ENCODE measurements at places on chromosomes 11 and 22.

DNA sequence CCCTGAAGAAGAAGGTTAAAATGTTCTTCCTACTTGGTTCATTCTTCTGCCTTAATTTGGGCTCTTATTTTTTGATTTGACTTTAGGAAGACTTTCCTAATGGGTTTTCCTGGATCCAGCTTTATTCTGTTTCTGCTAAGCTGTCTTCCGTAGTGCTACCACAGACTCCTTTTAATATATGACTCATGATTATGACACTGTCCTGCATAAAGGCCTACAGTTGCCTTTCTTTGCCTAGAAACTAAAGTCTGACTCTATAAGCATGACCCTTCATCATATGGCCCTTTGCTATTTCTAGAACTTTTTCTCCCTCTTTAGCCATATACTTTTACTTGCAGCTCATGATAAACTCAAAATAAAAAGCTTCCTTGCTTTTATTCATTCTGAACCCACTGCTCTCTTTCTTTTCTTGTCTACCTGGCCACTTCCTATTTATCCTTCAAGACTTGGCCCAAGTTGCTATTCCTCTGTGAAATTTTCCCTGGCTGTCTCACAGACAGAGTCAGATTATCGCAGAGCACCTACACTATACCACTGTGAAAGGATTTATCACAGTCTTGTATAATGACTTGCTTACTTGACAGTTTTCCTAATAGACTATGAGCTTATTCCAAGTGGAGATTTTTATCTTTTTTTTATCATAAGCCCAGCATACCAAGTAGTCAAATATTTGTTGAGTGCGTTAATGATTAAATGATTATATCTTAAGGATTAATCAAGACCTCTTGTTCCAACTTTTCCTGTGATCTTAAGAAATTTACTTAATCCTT lies 24.7 kb downstream of the TBCEL start:
- no peak for ATAC-seq

DNA sequence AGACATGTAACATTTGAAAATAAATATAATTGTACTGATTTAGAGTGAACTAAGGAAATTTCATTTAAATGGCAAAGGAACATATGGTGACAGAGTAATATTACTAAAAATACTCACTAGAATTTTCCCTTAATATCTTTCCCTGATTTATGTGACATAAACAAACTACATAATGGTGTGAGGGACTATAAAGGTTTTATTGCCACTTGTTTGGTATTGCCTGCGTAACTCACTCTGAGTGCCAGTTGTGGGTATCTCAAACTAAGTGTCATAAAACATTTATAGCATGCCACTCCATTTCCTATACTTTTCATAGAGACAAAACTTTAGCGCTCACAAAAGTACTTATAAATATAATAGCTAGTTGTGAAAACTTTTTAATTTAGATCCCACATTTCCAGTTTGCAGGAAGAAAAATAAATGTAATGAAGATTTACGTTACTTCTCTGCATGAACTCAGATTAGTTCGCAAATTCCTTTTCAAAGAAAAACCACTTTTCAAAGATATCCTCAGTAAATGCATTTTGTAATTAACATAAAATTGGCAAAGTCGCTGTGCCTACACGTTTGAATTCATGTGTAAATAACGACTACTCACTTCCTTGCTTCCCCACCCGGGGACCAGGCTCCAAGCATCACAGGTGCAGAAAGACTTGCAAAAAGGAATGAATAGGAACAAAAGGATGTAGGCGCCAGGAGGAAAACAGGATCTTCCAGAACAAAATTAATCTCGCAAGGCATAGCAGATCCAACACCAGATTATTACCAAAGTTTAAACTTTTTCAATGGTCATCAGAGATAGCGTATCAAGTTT lies 1.6 kb upstream of the QSER1 start:
- ATAC-seq: no peak

DNA sequence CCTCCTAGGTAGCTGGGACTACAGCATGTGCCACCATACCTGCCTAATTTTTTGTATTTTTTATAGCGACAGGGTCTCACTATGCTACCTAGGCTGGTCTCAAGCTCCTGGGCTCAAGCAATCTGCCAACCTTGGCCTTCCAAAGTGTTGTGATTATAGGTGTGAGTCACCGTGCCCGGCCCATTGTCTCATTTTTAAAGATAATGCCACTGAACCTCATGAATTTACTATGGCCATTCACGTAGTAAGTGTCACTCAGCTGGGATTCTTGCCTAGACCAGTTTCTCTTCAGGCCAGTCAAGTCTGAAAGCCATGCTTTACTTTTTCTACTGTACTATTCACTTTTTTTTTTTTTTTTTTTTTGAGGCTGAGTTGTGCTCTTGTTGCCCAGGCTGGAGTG lies 22.4 kb downstream of the DEPDC5 start:
- ATAC-seq: no peak

GRCh38 chr22:18906896-18907295 lies 776 bp downstream of the DGCR6 start:
- ATAC-seq: no peak

DNA sequence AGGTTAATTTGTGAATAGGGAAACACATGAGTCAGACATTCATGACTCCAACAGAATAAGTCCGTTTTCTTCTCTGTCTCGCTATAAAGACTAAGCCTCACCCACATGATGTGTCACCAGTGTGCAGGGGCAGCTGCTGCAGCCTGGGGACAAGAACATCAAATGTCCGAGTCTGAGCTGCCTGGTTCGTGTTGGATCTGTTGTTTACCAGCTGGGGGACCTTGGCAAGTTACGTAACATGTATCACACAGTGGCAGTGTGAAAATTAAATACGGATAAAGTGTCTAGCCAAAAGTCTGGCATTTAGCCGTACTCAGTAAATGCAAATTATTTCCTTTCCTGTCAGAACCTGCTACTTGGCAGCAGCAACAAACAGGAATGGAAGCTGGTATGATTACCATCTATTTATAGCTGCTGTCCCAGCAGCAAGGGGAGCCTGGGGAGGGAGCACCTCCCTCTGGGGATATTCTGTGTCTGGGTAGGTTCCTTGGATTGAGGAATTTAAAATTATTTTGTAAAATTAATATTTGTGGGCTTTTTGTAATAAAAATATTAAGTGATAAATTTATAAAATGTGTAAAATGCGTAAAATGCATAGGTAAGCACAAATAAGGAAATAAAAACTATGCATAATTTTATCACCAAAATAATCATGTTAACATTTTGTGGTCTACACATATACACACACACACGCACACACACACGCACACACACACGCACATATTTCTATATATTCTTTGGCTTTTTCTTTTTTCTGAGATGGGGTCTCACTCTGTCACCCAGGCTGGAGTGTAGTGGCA lies 1.3 kb upstream of the CLDN25 start:
- no peak for ATAC-seq

DNA sequence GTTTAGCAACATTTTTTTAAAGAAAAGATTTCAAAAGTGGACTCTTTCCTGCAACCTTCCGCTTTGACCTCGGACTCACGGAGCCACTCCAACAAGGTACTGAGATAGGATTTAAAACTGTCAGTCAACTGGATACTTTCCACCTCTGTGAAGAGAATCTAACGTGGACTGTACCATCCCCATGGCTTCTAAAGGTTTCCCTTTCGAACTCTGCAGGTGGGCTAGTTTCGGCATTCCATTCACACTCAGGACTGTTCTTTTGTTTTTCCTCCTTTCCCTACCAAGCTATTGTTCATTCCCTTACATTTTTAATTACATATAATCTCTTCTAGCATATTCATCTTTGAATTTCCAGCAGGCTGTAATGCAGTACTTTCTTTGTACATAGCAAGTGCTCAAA lies 88.5 kb upstream of the AKIP1 start:
- no peak for ATAC-seq

- ATAC-seq: no peak
Measured at GRCh38 chr11:66317322-66317722, 478 bp upstream of the CD248 start.

DNA sequence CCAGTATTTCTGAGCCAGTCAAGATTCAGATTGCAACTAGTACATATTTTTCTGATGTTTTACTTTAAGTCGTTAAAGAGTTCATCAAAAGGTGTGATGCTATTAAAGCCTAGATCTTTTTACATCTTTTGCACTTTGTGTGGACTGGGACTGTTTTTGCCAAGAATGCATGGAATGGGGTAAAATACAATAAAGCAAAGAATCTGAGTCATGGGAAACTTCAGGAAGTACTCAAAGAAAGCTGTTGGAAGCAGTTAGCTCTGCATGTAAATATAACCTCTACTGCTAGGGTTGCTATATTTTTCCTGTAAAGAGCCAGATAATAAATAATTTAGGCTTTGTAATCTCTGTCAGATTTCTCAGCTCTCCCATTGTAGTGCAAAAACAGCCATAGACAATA lies 20.9 kb downstream of the ATXN10 start:
- no peak for ATAC-seq

DNA sequence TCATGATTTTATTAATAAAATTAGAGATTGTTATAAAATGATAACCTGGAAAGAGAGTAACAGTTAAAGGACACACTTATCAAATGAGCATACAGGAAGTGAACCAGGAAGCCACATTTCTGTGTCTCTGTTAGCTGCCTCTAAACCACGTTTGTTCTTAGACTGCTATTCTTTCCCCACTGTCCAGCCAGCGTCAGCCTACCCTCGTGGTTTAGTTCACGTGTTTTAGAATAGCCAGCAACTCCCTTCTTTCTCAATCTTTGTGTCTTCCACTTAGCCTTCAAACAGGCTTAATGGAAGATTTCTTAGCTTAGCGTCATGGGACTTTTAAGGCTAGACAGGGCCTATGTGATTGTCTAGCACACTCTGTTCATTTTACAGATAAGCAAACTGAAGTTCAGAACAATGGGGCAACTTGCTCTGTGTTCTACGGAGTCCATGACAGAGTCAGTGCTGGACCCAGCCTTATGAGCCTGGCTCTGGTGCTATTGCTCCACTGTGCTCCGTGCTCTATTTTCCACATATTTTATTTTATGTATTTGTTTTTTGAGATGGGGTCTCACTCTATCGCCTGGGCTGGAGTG lies 27.2 kb downstream of the GRAMD1B start:
- no peak for ATAC-seq

GRCh38 chr11:8963569-8964323 lies 496 bp downstream of the TMEM9B start:
- ATAC-seq: peak; percentile 76

DNA sequence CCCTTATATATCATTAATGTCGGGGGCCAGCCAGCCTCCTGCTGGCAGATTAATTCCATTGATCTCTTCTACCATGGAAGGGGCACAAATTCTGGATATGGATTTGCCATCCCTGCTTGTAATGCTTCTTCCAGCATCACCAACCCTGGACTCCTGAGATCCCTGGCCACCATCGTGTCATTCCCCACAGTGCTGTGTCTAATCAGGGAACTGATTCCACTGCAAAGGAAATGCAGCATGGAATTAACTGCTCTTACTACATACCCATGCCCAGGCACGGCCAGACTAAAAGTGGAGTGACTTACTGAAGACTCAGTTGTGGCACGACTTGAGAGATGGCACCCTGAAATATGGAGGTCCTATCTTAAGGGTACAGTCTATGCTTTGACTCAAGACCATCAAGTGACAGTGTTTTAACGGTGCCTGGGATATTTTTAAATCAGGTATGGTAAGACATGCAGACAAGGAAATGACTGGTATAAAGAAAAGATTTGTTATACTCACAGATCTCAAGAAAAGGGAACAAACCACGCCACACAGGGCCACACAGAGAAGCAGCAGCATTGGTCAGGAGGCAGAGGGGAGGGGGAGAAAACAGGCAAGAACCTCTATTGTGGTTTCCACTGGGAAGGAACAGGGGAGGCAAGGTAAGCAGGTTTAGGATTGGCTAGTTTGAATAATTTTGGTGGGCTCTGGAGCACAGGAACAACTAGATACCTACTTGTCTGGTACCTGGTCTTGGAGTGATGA lies 65.1 kb downstream of the IGLL5 start:
- ATAC-seq: no peak

GRCh38 chr11:134866215-134866614 lies 454.2 kb upstream of the B3GAT1 start:
- ATAC-seq: no peak

- ATAC-seq: no peak
Measured at GRCh38 chr22:36586271-36586670, 57.3 kb upstream of the EIF3D start.

DNA sequence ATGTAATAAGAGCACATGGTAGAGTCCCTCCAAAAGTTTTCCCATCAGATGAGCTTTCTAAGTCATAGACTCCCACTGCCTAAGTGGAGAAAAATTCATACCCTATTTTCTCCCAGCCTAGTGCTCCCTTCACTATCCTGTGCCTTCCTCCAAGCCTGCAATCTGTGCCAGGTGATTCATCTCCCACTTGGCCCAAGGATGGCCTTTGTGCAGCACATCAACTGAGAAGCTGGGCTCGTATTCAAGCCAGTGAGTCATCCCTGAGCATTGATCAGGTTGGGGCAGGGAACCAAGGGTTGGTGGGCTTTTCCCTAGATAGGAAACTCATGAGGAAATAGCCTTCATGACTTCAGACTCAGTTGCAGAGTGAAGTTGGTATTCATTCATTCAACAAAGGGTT lies 64.6 kb downstream of the PANX1 start:
- ATAC-seq: no peak

GRCh38 chr11:19218786-19219460 lies 17.1 kb upstream of the CSRP3 start:
- ATAC-seq: no peak

GRCh38 chr11:74450318-74450717 lies 17.0 kb downstream of the KCNE3 start:
- ATAC-seq: no peak

- no peak for ATAC-seq
Measured at GRCh38 chr11:1041936-1042608, 5.6 kb upstream of the MUC6 start.

DNA sequence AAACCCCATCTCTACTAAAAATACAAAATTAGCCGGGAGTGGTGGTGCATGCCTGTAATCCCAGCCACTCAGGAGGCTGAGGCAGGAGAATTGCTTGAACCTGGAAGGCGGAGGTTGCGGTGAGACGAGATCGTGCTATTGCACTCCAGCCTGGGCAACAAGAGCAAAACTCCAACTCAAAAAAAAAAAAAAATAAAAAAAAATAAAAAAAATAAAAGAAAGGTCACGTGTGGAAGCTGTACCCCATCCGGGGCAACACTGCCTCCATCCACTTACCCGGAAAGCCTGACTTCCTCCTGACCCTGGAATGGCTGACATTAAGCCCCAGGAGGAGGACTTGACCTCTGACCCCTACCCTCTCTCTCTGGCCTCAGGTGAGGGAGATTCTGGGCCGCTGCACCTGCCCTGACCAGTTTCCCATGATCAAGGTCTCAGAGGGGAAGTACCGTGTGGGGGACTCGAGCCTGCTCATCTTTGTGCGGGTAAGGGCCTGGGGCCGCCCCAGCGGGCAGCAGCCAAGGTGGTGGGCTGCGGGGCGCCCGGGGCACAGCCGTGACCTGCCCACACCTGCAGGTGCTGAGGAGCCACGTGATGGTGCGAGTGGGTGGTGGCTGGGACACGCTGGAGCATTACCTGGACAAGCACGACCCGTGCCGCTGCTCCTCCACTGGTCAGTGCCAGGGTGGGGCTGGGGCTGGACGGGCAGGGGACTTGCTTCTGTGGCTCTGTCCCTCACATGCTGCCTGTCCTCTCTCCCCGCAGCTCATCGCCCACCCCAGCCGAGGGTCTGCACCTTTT lies 3.8 kb downstream of the GAS2L1 start:
- ATAC-seq: no peak

Measured in activated CD4-positive, CD25-positive, alpha-beta regulatory T cell treated with anti-CD3 and anti-CD28 coated beads, Interleukin-2, amount 50 U/mL, for 24 hours (primary cell).